EH (cell line): ENCODE measurements at places on chromosomes 7 and 10.
A peak's percentile ranks its signal among the peaks of the same experiment; 100 is the strongest.

DNA sequence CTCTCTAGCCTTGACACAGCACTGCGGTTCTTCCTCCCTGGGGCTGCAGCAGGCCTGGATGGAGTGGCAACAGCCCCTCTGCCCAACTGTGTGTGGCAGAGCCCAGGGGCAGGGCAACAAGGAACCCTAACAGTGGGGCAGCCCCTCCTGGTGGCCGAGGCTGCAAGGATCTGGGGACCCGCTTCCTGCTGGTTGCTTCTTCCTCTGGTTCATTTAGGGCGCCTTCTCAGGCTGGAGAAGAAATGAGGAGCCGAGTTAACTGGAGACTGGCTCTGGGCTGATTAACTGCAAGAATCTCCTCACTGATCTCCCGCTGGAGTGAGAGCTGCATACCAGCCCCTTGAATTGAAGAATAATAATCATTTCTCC is 80.1 kb upstream of the EMX2 start:
- DNase-seq: peak; percentile 61

GRCh38 chr10:32985341-32985764 is 27.3 kb upstream of the ITGB1 start:
- DNase-seq: peak; percentile 44

DNA sequence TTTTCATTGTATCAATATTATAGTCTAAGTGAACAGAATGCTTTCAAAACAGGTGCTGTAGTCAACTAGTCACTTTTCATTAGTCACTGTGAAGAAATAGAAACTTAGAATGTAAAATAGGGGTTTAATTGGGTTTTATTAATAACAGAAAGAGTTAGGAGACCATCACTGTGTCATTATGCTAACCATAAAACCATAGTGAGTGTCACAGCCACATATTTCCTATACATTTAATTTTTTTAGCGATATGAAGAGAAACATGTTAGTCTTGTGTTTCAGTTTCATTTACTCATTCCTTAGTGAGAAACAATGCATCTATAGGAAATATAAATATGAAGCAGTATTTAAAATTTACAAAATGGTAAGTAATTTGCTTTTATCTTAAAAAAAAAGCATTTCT is 22.2 kb downstream of the SPAG6 start:
- no peak for DNase-seq

- DNase-seq: no peak
These were observed 55.4 kb upstream of the DNAJB6 start for GRCh38 chr7:157281221-157281998.

DNA sequence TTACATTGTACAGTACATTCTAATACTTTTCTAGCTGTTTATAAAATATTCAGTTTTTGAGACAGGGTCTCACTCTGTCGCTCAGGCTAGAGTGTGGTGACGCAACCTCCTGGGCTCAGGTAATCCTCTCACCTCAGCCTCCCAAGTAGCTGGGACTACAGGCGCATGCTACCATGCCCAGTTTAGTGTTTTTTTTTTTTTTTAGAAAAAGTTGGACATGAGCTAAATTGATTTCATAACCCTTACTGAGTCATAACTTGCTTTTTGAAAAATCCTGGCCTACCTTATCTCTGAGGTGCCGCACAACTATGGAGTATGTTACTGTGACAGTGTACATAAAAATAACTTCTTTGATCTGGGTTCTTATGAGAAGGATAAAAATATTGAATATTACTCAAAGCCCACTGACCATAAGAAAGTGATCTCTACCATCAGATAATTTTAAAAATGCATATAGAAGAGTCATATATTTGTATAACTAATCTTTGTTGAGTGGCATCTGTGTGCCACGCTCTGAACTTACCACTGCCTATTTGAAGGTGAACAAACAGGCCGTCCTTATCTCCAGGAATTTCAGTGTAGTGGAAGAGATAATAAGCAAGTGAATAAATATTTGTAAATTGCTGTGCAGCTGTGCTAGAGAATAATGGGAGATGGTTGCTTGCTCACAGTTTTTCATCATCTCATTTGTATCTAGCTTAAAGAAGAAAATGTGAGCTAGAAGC is 73.2 kb downstream of the PPP1R9A start:
- no peak for DNase-seq

GRCh38 chr7:71984348-71984747 is 427.8 kb downstream of the CALN1 start:
- no peak for DNase-seq

- DNase-seq: no peak
These were observed 19.3 kb downstream of the CDCA7L start for GRCh38 chr7:21926448-21926847.

DNA sequence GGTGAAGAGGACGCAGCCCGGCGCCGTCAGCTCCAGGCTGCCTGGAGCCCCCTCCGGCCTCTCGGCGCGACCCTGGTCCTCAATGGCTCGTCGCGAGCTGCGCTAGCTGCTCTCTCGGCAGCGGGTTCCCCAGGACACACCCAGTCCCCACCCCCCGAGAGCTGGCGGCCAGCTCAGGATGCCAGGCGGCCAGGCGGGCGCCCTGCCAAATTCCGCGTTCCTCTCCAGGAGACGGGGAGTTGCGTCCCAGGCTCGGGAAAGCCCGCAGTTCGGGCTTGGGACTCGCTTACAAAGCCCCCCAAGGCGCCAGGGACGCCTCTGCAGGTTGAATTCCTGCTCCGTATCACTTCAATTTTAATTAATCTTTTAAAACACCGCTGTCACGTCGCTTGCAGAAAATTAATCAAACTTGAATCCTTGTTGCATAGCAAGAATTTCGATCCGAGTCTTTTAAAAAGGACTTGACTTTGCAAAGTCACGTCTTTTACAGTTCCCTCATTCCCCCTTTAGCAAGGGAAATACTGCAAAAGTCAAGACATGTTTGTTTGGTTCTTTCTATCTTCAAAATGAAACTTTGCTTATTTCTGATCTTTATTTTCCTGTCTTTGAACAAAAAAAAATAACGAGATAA is 28.2 kb downstream of the SKIDA1 start:
- DNase-seq: peak; percentile 85

DNA sequence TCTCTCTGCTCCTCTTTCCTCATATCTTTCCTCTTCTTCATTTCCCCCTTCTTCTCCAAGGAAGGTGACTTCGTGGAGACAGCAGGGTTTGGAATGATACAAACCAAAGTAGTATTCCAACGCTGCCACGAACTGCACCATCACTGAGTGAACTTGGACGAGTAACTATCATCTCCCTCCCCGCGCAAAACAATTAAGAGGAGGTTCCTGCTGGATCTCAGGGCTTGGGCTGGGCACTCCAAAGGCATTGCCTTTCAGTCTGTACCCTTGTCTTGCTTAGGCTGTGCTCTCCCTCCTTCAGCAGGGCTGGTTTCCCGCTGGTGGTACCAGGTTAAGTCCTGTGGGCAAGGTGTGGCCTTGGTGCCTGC is 790 bp upstream of the PITX3 start:
- DNase-seq: no peak

DNA sequence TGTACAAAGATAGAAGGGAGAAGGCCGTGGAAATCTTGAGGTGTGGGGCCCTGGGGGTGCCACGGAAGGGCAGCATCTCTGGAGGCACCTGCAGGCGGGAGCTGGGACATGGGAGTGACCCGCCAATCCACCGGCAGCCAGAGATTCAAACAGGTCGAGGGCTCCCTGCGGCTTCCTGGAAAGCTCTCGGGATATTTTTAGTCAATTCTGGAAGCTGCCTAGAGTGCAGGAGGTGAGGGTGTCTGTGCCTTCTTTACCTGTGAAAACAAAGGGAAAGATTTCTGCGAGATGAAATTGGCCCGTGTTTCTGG is 16.6 kb downstream of the MNX1 start:
- DNase-seq: no peak

- DNase-seq: no peak
These were observed 22.9 kb upstream of the INSIG1 start for GRCh38 chr7:155274633-155275355.

- no peak for DNase-seq
These were observed 132.7 kb downstream of the DNAJC1 start for GRCh38 chr10:21870849-21871248.

DNA sequence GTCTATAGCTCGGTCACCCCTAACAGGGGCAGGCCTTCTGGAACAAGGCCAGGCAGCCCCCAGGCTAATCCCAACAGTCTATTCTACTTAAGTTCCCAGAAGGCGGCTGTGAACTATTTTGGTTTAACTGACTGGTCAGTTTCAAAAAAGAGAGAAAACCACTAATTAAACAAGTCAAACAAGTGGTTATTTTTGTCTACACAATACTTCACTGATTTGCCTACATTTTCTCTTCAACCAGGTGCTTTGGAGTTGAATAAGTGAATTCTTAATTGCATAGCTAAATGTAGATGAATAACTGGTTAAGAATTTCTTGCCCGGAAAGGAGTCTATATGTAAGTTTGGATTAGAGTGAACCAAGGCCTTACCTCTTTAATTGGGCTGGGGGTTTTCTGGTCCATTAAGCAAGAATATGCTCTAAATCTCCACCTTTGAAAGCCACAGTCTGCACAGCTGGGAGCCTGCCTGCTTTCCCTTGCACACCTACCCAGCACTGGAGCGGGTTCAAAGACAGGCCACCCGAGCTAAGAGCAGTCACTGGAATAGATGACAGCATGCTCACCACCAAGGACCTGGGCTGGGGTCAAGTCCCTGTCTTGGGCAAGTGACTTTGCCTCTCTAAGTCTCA is 70.4 kb downstream of the TBXAS1 start:
- no peak for DNase-seq

DNA sequence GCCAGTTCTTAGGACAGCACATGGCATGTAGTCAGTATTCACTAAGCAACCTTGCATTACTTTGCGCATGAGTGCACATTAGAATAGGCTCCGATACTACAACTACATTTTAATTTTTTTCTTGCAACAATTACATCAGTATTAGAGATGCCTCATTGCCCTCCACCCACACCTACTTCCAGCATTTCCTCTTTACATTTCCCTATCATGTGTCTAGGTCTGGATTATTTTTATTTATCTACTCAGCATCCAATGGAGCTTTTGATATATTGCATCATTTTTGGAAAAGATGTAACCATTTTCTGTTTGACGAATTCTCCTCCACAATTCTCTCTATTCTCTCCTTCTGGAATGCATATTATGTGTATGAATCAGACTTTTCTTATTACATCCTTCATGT is 258.2 kb upstream of the GLI3 start:
- peak; percentile 25 for DNase-seq

GRCh38 chr10:72068901-72069446 is 19.4 kb downstream of the SPOCK2 start:
- no peak for DNase-seq

DNA sequence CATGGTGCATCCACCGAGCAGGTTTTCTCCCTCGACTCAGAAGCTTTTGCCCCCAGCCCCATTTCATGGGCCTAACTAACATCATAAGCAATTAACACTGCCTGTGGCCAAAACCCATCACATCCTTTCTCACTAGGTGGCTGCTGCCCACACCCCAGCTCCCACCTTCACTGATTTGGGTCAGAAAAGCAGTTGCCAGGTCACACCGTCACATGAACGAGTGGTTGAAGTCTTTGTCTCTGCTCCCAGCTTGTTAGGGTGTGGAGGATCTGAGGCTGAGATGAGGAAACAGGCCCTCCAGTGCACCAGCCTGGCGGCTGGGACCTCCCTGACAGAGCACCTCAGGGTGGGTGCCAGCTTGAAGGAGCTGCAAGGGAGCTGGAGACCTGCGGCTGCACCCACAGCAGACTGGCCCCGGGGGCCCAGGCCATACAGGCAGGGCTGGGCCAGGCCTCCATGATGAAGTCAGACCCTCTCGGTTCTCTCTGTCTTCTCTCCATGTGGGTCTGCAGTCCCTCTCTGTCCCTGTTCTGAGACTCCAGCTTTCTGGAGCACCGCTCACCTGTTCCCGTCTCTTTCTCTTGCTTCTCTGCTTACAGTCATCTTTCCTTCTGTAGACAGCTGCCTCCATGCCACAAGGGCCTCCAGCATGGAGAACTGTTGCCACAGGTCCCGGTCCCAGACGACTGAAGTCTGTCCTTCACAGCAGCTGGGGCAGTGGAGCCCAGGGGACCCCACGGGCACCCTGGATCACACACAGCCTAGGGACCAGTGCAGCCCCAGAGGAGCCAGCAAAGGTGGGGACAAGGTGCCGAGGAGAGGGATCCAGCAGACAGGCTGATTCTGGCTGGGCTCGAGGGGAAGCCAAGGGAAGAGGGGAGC is 13.8 kb upstream of the INPP5A start:
- DNase-seq: no peak

- DNase-seq: no peak
These were observed 567.8 kb upstream of the NRG3 start for GRCh38 chr10:81306971-81307782.

DNA sequence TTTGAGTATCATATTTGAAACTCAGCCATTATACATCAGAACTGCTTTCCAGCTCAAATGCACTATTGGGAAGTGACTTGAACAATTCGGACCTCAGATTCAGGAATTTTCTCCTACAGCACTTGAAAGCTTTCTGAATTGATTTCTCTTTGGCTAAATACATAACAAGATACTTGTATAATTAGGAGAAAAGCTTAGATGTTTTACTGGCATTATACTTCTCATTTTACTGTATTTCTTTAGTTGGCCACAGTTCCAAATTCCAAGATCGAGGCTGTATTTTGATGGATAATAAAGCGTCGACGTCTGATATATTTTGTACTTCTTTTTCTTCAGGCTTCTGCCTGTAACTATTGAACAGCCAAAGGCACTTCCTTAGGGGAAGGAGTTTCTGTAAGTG is 26.7 kb upstream of the LYZL2 start:
- DNase-seq: no peak

GRCh38 chr10:3180355-3181025 is 7.9 kb upstream of the PITRM1 start:
- DNase-seq: no peak

GRCh38 chr7:151429560-151430331 is 10.2 kb downstream of the CRYGN start:
- no peak for DNase-seq

DNA sequence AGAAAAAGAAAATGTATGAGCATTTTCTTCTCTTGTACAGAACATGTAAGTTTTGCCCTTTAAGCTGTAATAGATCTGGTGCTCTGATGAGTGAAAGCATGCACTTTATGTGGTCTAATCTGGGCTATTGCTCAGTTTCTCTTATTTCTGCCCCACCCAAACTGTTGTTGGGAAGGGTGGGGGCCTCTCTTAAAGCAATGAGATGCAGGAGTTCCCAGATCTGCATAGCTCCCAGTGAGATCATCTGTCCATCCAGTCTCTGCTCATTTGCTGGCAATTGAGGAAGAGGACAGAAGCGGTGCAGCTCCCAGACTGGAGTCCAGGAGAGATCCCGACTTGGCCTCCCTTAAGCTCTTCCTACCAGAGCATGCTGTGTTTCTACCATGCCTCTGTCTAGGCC is 114.9 kb upstream of the SORCS3 start:
- no peak for DNase-seq

- peak; percentile 38 for DNase-seq
These were observed 87.5 kb upstream of the ANLN start for GRCh38 chr7:36301914-36302771.
